ENCODE measurements at places on chromosomes 2 and 18. TPM values are rescaled to one million over a fixed set of nuclear protein-coding genes. Genes with fewer than 3 reads are reported as not detected.

CD226 gene
- polyA plus RNA-seq, result 0.44 TPM

CYP27C1 gene
- polyA plus RNA-seq, result 4.3 TPM

STK25 gene
- polyA plus RNA-seq, result 240 TPM

POTEC gene
- polyA plus RNA-seq, result not detected

STAT4 gene
- polyA plus RNA-seq, result 1.6 TPM

ALPP gene
- 0.03 TPM for polyA plus RNA-seq

PREPL gene
- polyA plus RNA-seq, result 15.0 TPM

CFAP65 gene
- polyA plus RNA-seq, result 0.01 TPM

POMC gene
- not detected for polyA plus RNA-seq

INO80D gene
- 5.9 TPM for polyA plus RNA-seq

CTAGE1 gene
- polyA plus RNA-seq, result not detected

FOXD4L1 gene
- 0.10 TPM for polyA plus RNA-seq

TEKT4 gene
- polyA plus RNA-seq, result not detected

NEU2 gene
- polyA plus RNA-seq, result not detected

SKOR2 gene
- polyA plus RNA-seq, result not detected

DNAH6 gene
- 0.03 TPM for polyA plus RNA-seq

GPR75 gene
- 2.8 TPM for polyA plus RNA-seq

MYOM1 gene
- polyA plus RNA-seq, result 0.08 TPM

GAL3ST2 gene
- polyA plus RNA-seq, result not detected

GLB1L gene
- 6.2 TPM for polyA plus RNA-seq

EPAS1 gene
- 182 TPM for polyA plus RNA-seq

AQP12B gene
- not detected for polyA plus RNA-seq

DCC gene
- not detected for polyA plus RNA-seq

CFAP221 gene
- polyA plus RNA-seq, result not detected

PAIP2B gene
- polyA plus RNA-seq, result 0.61 TPM

PMS1 gene
- polyA plus RNA-seq, result 7.9 TPM

FAM124B gene
- not detected for polyA plus RNA-seq

BCL2 gene
- 0.37 TPM for polyA plus RNA-seq

CLHC1 gene
- 2.6 TPM for polyA plus RNA-seq

CRYBA2 gene
- 0.12 TPM for polyA plus RNA-seq

CFC1B gene
- polyA plus RNA-seq, result not detected

RAB6D gene
- polyA plus RNA-seq, result 0.01 TPM

TRIM43B gene
- 0.09 TPM for polyA plus RNA-seq

LIPT1 gene
- polyA plus RNA-seq, result 2.9 TPM

LHCGR gene
- polyA plus RNA-seq, result not detected

IL18R1 gene
- 0.35 TPM for polyA plus RNA-seq

FOXI3 gene
- 0.78 TPM for polyA plus RNA-seq

All from mammary epithelial cell (primary cell).